ENCODE measurements at places on chromosomes 16 and 17.

GRCh38 chr16:68981971-68982370, 123.5 kb upstream of the HAS3 start:
- DNase-seq = no peak

DNA sequence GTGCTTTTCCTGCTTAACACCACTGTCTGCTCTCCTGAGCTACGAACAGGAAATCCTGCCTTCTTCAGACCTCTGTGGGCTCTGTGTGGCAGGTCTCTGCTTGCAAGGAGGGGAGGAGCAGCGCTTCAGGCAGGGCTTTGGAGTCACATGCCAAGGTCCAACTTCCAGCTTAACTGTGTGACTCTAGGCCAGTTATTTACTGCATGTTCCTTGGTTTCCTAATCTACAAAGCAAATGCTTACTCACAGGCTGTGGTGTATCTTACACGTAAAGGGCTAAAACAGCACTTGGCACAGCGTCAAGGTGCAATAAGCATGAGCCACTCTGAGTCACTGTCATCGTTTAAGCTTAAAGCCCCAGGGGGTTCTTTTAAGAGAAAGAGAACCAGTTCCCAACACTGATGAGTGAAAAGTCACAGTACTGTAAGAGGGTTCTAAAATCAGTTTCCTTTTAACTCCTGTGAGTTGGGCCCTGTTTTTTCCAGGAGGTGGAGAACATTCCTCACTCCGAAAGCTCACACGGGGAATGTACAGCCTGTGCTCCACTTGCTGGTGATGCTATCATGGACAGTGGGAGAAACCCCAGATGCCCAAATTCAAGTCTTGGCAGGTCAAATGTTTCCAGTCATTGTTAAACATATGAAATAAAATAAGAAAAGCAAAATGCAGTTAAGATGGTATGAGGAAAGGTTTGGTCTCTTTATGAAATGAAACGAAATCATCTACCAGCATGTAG, 54.1 kb upstream of the BCAR1 start:
- peak; percentile 100 for DNase-seq

- no peak for DNase-seq
These were observed 21.1 kb upstream of the DOC2B start for GRCh38 chr17:202501-202951.

GRCh38 chr17:14489986-14490385, 189.1 kb downstream of the HS3ST3B1 start:
- DNase-seq = no peak

GRCh38 chr17:80423536-80424225, 8.7 kb downstream of the ENDOV start:
- no peak for DNase-seq

- DNase-seq = no peak
These were observed 415 bp downstream of the XYLT1 start for GRCh38 chr16:17470182-17470907.

- DNase-seq = no peak
These were observed 26.0 kb downstream of the TRIM25 start for GRCh38 chr17:56887552-56888467.

- peak; percentile 51 for DNase-seq
These were observed 9.1 kb downstream of the NHERF1 start for GRCh38 chr17:74757502-74757901.

DNA sequence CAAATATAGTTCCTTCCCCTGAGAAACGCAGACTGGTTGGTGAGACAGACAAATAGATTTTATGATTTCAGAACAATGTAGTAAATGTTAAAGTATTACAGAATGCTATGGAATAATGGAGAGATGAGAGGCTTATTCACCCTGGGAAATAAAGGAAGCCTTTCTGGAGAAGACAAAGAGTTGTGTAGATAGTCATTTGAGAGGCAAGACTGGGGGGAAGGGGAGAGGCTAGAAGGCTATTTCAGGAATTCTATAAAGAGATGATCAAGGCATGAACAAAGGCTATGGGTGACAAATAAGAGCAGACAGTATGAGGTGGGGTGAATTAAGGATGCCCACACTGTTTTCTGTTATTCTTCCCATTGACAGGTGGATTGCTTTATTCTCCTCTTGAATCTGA, 211.4 kb downstream of the GRIN2A start:
- no peak for DNase-seq

- DNase-seq = no peak
These were observed 12.5 kb downstream of the BMERB1 start for GRCh38 chr16:15446901-15447300.

GRCh38 chr17:40443196-40443987, at the start of gene IGFBP4:
TSS of gene IGFBP4 (plus strand) at chr17:40443450. CDS start at chr17:40443736, 286 bp downstream.
- peak; percentile 82 for DNase-seq

DNA sequence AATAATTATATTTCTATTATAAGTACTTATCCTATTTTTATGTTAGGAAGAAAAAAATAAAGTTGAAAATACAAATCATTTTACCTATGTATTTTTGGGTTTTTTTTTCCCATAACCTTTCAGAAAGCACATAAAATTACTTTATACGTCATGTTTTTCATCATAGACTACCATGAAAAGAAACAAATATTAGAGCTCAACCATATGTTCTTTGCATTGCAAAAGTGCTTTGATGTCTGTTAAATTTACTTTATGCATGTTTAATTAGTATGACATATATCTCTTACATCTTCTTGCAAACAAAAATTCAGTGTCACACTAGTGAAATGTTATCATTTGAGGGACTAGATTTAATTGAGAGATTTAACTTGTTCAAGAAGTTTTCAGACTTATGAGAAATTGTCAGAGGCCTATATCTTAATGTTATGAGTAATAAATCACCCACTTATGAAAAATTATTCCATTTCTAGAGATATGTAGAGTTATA, 24.0 kb downstream of the BRIP1 start:
- no peak for DNase-seq

DNA sequence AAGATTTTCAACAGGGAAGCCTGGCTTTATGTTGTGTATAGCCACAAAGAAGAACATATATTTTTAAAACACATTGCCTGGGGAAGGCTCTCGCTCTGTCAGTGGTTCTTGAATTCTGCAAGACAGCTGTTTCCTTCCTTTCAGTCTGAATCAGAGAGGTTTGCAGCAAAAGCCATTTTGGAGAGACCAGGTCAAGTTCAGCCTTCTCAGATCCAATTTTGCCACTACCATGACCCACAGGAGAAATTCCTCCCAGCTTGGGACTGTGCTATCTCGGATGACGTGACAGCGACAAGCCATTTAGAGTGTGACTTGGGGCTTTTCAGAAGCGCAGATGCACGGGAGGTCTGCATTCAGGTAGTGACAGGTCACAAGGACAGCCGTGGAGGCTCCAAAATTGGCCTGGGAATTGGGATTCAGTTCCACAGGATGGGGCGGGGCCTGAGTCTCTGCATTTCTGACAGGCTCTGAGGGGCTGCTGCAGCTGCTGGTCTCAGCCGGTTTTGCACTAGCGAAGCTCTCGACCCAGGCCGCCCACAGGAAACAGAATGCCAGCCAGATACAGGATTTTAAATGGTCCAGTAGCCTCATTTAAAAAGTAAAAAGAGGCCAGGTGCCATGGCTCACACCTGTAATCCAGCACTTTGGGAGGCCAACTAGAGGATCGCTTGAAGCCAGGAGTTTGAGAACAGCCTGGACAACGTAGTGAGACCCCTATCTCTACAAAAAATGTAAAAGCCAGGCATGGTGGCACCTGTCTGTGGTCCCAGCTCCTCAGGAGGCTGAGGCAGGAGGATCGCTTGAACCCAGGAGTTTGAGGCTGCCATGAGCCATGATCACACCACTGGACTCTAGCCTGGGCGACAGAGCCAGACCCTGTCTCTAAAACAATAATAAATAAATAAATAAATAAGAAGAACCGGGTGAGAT, 196.6 kb upstream of the CIBAR2 start:
- no peak for DNase-seq

- no peak for DNase-seq
These were observed 75.7 kb upstream of the LHX1 start for GRCh38 chr17:36861531-36861930.

DNA sequence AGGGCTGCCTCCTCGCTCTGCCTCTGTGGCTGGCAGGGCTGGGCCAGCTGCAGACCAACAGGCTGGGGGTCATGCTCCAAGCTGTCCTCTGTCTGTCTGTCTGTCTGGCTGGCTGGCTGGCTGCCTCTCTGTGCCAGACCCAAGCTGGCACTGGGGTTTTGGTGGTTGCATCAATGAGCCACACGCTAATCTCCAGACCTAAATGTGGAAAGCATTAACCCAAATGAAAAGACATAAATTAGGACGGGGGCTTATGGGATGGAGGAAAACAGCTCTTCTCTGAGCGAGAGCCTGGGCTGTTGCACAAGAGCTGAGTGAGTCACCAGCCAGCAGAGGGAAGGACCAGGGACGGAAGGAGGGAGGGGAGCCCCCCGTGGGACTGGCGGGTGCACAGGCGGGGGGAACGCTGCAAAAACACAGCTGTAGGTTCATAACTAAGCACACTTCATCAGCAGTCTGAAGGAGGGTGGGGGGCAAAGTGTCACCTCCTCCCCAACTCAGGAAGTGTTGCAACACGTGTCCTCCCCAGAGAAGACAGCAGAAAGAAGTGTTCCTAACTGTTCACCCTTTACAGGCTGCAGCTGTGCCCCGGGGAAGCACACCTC, 83.4 kb downstream of the GAS7 start:
- peak; percentile 95 for DNase-seq

DNA sequence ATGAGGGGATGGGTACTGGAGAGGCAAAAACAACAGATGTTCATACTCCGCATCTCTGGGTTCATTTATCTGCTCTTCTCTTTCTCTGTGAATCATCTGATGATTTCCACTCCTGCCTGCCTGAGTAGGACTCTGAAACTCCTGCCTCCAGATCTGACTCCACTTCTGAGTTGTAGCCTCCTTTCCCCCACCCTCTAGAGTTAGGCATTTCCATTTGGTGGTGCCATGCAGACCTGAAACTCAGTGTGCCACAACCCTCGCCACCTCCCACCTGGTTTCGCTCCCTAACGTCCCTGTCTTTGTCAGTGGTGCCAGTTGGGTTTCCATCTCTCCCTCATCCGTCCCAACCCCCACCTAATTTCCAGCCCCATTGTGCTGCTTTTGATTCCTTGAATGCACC, 126.2 kb downstream of the PRKCB start:
- no peak for DNase-seq

DNA sequence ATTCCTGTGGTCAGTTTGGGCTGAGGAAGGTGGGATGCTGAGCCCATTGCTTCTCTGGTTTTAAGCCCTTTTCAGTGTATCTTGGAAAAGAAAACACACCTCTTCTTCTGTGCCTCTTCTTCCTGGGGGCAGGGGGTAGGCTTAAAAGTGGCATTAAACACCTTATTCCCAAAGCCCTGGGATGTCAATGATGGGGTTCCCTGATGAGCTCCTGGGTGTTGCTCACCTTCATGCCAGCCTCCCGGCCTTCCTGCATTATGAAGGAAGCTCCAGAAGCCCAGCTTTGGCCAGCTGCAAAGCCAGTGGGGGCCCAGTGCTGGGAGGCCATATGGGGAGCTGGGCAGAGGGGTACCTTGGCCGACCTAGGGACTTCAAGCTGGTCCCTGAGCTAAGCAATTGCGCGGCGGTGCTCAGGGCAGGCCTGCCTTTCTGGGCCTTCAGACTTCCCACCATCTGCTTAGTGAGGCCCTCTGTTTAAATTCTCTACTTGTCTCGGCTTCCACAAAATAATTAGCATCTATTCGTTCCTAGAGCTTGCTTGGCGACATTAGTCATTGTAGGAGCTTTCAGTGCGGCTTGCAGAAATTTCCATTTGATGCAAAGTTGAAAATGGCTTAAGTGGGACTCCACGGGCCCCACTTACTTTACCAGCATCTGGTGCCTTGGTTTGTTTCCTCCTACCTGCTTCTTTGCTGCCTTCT, 121.7 kb upstream of the NLRP1 start:
- no peak for DNase-seq

- peak; percentile 69 for DNase-seq
These were observed 76.7 kb downstream of the CHD9 start for GRCh38 chr16:53131363-53132071.

DNA sequence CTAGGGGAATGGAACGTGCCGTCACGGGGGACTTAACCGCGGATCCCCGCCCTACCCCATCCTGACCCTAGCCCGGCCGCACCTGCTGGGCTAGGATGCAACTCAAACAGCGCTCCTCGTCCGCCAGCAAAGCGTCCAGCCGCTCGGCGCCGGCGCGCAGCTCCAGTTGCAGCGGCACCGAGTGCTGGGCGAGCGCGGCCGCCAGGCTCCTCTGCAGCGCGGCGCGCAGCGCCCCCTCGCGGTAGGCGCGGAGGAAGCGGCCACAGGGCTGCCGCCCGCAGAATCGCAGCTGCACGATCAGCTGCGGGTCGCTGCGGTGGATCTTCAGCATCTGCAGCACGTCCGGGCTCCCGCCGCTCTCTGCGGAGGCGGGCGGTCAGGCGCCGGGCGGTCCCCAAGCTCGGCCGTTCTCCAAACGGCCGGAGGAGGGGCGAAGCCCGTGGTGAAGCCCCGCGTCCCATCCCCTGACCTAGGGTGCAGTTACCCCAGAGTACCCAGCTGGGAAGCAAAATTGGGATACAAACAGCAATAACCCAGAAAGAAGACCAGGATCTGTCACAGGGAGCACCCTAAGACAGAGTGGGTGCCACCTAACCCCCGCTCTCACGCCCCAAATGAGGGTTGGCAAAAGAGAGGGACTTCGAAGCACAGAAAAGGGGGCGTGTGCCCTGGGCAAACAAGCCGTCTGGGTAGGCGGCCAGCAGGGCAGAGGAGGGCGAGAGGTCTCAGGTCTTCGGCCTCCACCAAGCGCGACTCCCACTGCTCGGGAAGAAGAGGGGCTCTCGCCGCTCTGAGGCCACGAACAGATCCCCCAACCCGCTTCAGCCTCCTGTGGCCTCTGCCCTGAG, 4.2 kb downstream of the TRADD start:
- DNase-seq = peak; percentile 71

GRCh38 chr16:54347961-54348360, 61.4 kb upstream of the IRX3 start:
- peak; percentile 52 for DNase-seq

DNA sequence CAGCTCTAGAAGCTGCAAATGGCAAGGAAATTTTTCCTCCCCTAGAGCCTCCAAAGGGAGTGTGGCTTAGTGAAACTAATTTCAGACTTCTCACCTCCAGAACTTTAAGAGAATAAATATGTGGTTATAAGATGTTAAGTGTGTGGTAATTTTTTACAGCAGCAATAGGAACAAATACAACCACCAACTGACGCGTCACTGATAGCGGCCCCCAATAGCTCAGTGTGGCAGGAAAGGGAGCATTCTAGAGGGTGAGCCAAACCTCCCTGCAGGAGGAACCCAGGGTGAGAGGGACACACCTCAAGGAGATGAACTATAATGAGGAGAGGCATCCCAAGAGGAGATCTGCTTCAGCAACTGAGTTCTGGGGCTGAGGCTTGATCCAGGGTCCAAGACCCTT, 4.0 kb downstream of the CCL4 start:
- no peak for DNase-seq

DNA sequence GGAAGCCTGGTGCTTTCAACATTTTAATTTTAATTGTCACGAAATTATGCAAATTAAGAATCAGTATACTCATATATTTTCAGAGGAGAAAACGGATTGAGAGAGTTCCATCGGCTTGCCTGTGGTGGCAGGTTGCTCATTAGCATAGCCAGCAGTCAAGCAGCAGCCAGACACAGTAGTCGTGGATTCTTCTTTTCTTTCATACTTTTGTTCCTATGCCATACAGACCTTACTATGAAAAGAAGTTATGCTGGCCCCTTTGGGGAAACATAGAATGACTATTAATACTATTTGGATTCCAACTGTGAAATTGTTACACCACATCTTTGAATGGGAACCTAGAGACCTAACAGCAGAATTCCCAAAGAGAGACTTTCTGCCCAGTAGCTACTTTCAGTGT, 617.7 kb upstream of the CA10 start:
- DNase-seq = no peak
